ENCODE measurements at places on chromosomes 5 and 9.

GRCh38 chr5:179212870-179213269 lies 132.4 kb downstream of the ADAMTS2 start:
- no peak overlapping the region for H3K4me3 ChIP-seq
- H3K27me3 ChIP-seq = peaks cover 7% of the 10 kb centered on the region
- H3K4me1 ChIP-seq = no peaks in the 10 kb centered on the region
- H3K36me3 ChIP-seq = no peaks in the 10 kb centered on the region

DNA sequence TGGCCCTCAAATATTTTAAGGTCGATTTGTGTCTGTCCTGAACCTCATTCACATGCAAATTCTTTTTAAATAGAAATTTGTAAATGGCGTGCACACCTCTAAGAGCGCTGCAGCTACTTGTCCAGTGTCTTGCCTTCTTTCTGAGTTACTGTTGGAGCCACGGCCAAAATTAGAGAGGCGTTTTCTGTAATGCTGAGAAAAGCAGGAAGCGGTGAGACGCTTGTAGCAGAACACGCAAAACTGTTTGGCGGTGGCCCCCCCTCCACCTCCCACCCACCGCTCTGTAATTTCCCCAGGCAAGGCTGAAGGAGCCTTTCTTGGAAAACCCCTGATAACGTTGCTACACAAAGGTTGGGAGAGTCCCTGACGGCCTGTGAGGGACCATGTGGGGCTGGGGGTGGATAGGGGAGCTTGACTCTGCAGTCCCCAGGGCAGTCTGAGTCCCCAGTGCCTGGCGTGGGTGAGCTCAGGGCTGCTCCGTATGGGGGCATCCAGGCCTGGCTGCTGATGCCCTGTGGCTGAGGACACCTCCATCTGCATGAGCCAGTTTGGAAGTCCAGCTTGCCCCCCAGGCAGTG lies 96.5 kb downstream of the GADD45G start:
- H3K36me3 ChIP-seq = no peaks in the 10 kb centered on the region
- H3K4me1 ChIP-seq = peaks cover 11% of the 10 kb centered on the region
- H3K4me3 ChIP-seq = no peak overlapping the region
- H3K27me3 ChIP-seq = no peaks in the 10 kb centered on the region
- H3K27ac ChIP-seq = no peak overlapping the region
- no peak for DNase-seq

DNA sequence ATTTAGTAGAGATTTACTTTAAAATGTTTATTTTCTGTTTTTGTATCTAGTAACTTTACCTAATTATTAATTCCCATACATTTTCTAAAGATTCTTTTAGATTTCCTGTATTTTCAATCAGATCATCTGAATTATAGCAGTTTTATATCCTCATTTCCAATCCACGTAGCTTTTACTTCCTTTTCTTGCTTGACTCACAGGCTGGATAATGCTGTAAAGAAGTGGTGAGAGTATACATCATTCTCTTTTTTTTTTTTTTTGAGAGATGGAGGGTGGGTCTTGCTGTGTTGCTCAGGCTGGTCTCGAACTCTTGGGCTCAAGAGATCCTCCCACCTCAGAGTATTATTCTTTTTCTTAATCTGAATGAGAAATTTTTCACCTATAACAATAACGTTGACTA lies 11.2 kb upstream of the SETX start:
- DNase-seq = no peak
- no peak overlapping the region for H3K27ac ChIP-seq
- peaks cover 2% of the 10 kb centered on the region for H3K27me3 ChIP-seq

GRCh38 chr5:73296772-73297171 lies 123.8 kb downstream of the TMEM174 start:
- H3K36me3 ChIP-seq = no peaks in the 10 kb centered on the region
- H3K4me3 ChIP-seq = no peak overlapping the region
- no peak for DNase-seq
- H3K27ac ChIP-seq = no peak overlapping the region
- H3K4me1 ChIP-seq = no peaks in the 10 kb centered on the region

GRCh38 chr5:111399113-111399512 lies 113.2 kb downstream of the STARD4 start:
- peaks cover 9% of the 10 kb centered on the region for H3K4me1 ChIP-seq
- no peaks in the 10 kb centered on the region for H3K36me3 ChIP-seq

GRCh38 chr5:17441351-17441750 lies 56.7 kb upstream of the TAF11L2 start:
- no peak overlapping the region for H3K4me3 ChIP-seq
- H3K27me3 ChIP-seq = no peaks in the 10 kb centered on the region
- DNase-seq = no peak
- H3K27ac ChIP-seq = no peak overlapping the region
- H3K4me1 ChIP-seq = no peaks in the 10 kb centered on the region
